Fibroblast of pulmonary artery (primary cell): ENCODE measurements at places on chromosomes 3 and 15.
A peak's percentile ranks its signal among the peaks of the same experiment; 100 is the strongest.

- no peak for DNase-seq
These were observed 3.0 kb upstream of the KLF15 start for GRCh38 chr3:126360046-126360713.

DNA sequence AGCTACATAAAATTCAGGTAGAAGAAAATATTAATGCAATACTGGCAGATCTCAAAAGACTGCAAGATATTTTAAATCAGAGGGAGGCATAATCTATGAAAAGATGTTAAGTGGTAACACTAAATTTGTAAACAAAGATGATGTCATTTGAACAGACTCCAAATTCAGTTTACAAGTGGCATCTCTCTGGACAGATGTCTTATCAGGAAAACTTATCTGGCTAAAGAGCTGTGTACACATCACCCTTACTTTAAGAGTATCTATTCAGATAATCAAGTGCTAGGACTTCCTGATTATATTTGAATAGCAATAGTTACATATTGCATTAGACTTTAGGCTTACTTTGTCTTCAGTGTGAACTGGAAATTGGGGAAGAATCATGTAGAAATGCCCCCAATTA is 231.5 kb downstream of the WDR72 start:
- DNase-seq, result no peak

DNA sequence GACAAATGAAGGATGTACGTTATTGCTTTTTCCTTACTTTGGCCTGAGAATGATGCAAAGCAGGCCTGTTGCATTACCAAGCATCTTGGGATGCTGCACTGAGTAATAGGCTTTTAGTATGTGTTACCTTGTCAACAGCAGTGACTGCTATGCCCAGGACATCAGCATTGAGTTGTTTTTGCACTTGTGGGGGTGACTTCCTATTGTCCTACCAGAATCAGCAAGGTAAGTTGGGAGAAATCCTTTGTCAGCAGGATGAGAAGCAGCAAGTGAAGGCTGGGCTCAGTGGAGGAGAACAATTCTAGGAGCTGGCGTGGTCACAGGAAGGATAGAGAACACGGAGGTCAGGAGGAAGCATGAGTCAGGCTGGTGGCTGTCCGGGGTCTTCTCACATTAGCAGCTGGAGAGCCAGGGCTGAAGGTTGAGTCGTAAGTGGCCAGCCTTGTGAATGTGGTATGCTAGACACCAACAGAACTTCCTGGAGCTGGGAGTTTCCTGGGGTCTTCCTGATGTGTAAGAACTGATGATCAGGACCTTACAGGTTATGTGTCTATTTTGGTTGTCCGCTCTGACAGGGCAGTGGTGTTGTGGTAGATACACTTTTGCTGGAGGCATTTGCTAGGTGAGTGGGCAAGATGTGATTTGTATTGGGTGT is 142.7 kb downstream of the FNDC3B start:
- peak; percentile 66 for DNase-seq

GRCh38 chr3:150213577-150213976 is 194.5 kb upstream of the TSC22D2 start:
- DNase-seq, result no peak

- no peak for DNase-seq
These were observed 304.7 kb downstream of the SUCLG2 start for GRCh38 chr3:67349551-67350174.

DNA sequence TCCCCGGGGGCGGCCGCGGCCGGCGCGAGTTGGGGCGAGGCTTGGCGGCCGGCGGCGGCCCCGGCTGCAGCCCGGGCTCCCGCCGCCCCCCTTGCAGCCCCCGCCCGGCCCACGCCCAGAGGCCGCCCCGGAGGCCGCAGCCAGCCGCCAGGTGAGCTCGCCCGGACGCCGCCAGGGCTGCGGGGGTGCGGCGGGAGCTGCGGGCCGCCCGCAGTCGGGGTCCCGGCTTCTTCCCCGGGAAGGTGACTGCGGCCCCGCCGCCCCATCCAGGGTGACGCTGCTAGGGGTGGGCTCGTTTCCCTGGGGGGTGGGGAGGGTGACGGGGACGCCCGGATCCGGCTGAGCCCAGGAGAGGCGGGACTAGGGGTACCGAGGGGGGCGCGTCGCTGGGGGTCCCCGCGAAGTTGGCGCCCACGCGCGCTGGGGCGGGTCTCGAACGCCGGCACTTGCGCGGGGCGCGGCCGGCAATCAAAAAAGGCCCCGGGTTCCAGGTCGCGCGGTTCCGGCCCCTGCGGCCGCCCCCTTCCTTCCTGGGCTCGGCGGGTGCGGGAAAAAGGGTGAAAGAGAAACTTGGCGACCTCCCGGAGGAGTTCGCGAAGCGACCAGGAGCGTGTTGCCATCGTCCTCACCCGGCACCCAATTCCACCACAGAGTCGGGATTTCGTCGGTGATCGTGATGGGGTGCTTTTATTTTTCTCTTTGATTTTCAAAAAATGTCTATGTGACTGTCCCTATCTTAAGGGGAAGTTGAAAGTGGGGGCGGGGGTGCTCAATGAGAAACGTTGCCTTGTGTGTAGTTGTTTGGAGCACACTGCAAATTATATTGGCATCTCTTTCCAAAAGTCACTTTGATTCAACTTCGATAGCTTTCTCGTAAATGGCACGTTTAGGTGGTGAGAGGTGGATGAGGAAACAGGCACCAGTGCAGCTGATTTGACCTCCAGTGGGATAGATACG is 619 bp downstream of the ATXN7 start:
- DNase-seq, result no peak

- DNase-seq, result peak; percentile 63
These were observed 57.3 kb upstream of the PLXNA1 start for GRCh38 chr3:126925411-126926171.

- DNase-seq, result no peak
These were observed 26.4 kb upstream of the KCNAB1 start for GRCh38 chr3:156093964-156094363.

GRCh38 chr3:58683466-58683865 is 16.9 kb upstream of the FAM3D start:
- DNase-seq, result peak; percentile 10

GRCh38 chr3:43503067-43503728 is 118.6 kb downstream of the ANO10 start:
- peak; percentile 65 for DNase-seq

GRCh38 chr15:87656372-87656771 is 600.2 kb downstream of the NTRK3 start:
- DNase-seq, result no peak

DNA sequence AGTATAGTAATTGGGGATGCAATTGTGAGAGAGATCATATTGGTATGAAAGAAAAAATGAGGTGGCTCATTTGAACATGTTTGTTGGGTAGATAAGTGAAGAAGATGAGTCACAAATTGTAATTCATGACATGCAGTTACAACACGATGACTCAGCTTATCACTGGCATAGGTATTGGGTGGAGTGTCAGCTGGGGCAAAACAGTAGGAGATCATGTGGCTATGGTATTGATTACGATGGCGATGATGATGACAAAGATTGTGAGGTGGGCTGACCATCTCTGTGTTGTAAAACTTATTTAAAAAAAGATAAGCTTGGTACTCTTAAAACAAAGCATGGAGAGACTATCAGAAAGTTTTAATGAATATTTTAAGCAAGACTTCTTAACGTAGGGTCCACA is 11.6 kb upstream of the DPH6 start:
- peak; percentile 77 for DNase-seq

DNA sequence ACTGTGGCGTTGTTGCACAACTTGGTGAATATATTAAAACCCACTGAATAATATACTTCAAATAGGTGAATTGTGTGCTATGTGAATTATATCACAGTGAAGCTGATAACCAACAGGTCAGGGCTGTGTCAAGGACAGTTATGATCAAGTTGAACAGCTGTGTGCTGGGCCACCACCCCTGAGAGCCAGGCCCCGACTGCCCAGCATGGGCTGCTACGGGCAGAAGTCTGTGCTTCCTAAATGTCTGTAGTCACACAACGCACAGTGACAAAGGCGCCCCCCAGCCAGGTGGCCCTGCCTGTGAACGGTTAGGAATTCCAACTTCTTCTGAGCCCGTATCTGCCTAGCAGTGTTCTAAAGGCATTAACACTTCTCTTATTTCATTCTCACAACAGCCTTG is 32.8 kb downstream of the TKT start:
- no peak for DNase-seq

- DNase-seq, result no peak
These were observed 880 bp upstream of the ARMC8 start for GRCh38 chr3:138186221-138186620.

DNA sequence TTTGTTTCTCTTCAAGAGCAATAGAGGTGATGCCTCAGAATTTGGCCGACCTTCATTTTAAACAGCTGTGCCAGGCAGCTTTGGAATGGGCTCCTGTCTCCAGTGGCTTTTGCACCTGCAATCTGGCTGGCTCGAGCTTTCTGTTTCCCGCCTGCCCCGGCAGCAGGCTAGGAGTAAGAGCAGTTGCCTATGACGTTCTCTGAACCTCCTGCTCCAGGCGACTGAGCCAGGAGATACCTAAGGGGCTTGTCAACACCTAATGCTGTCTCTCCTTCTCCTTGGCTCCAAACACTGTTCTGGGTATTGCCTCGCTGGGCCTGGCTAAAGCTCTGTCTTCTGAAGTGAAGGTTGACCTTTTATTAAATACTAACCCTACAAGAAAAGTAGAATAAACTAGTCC is 229.9 kb downstream of the LRRN1 start:
- DNase-seq, result no peak

- peak; percentile 99 for DNase-seq
These were observed 52.2 kb downstream of the TP53BP1 start for GRCh38 chr15:43440721-43441281.

DNA sequence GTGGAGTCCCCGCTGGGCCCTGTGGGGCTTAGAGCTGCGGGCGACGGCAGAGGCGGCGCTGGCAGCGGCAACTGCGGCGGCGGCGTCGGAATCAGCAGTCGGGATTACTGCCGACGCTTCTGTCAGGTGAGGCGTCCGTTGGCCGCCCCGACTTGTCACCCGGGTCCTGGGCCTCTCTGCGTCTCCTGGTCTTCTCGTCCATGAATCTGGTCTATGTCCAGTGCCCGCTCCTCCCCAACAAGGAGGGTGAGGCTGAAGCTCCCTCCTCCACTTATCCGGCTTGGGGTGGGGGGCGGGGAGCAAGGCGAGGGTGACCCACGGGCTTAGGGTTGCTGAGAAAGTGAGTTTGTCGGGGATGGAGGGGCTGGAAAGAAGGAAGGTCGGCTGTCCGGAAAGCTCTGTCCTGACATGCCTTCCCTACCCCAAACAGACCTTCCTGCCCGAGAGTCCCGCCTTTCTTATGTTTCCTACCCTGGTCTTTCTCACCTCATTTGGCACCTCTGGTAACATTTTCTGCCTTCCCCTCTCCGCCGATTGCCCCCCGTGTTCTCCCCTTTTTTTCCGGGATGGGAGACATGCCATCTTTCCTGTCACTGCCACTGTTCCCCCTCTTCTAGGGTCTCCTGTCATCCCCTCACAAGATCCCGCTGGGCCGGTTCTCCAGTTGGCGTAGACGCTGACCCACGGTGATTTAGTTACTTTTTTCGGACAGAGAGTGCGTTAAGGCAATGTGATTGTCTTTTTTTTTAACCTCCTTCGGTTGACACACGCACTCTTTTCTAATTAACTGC is 520 bp downstream of the ZNF654 start:
- no peak for DNase-seq

- peak; percentile 99 for DNase-seq
These were observed 84.8 kb downstream of the SMAD3 start for GRCh38 chr15:67150023-67150860.

GRCh38 chr3:23611737-23612295 is 193.9 kb upstream of the UBE2E1 start:
- peak; percentile 65 for DNase-seq

DNA sequence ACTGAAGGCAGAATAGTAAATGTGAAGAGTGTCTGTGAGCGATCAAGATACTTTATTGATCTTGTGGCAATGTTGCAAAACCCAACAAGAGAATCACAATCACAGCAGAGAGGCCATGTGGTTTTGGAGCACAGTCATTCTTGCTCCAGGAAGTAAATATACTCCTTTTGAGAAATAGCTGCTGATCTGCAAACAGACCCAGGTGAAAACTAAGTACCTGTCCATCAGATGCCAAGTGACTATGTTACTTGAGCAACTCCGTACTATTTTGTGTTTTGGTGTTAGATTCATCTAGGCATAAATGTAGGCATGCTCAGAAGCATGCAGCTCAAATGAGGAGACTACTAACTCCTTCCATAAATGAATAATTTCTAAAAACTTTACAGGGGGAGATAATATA is 627.9 kb downstream of the ZBBX start:
- DNase-seq, result no peak

DNA sequence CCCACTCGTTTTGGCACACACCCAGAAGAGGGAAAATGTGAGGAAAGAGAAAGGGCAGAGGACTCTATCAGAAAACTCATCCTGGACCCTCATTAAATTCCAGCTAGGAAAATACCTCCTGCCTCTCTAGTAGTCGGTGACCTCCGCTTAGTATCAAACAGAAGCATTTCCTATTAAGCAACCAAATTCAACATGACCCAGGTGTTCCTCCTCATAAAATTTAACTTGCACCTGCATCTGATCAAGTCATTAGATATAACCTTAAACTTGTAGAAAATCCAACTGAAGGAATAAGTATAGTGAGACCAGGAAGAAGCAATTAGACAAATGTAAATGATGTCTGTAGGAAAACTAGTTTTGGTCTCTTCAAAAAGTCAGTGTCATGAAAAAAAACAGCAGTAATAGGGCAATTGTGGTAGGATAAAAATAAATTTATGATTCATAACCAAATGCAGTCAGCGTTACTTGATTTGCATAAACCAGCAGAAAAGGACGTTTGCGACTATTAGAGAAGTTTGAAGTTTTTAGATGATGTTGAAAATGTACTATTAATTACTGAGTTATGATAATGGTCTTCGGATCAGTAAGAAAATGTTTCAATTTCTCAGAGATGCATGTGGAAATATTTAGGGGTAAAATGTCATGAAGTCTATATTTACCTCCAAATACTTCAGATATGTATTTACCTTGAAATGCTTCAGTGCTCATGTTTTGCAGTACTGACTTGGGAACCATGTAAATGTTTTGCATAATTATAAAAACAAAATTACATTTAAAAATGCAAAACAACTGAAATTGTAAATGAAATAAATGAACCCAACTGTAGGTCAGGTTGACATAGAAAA is 44.6 kb downstream of the LDHAL6B start:
- DNase-seq, result no peak

- no peak for DNase-seq
These were observed 16.4 kb upstream of the LDHAL6B start for GRCh38 chr15:59190291-59190690.

DNA sequence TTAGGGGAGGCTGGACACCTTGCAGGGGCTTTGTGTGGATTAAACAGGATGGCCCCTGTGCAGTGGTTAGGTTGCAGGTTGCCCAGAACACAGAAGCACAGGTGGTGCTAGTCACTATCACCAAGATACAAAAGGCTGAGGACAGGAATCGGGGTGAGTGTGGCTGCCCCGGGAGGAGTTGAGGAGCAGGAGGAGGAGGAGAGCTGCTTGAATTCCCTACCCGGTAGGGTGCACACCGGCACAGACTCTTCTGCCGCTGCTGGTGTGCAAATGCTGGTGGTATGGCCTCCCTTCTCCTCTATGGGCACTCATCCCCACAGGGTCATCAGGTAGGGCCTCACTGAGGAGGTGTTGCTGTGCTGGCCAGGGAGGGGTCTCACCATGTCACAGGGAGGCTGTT is 67.5 kb upstream of the SMAD6 start:
- DNase-seq, result no peak

- no peak for DNase-seq
These were observed 34.8 kb upstream of the PFN2 start for GRCh38 chr3:150005243-150006112.
